ENCODE measurements at places on chromosomes 11 and 22. TPM values are rescaled to one million over a fixed set of nuclear protein-coding genes. Genes with fewer than 3 reads are reported as not detected.

The CASP1 gene
- polyA plus RNA-seq, result 3.4 TPM

The SCGB1C1 gene
- not detected for polyA plus RNA-seq

The ACRV1 gene
- 0.73 TPM for polyA plus RNA-seq

GRCh38 chr11:61893981-61894380 lies 2.6 kb upstream of the FADS3 start:
- no peak for DNase-seq

DNA sequence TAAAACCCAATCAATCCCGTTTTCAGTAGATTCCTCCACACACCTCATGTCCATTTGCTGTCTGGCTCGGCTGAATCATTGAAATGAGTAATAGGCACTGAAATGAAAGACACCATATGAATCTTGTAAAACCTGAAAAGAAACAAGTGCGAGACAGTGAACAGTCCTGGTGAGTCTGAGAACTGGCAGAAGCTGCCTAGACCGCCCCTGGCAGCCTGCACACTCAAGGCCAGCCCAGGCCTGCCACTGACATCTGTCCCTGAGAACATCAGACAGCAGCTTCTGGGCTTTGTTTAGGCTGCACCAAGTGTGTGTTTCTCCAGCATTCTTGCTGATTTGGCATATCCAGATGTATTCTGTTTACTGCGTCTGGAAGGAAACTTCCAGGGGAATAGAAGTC lies 44.8 kb downstream of the ENDOD1 start:
- no peak for DNase-seq

- no peak for DNase-seq
Observed at GRCh38 chr22:33745501-33745900, 174.8 kb downstream of the LARGE1 start.

- DNase-seq, result no peak
Observed at GRCh38 chr11:830295-831117, 2.2 kb upstream of the CD151 start.

GRCh38 chr11:108286370-108286769 lies 63.5 kb downstream of the ATM start:
- no peak for DNase-seq

DNA sequence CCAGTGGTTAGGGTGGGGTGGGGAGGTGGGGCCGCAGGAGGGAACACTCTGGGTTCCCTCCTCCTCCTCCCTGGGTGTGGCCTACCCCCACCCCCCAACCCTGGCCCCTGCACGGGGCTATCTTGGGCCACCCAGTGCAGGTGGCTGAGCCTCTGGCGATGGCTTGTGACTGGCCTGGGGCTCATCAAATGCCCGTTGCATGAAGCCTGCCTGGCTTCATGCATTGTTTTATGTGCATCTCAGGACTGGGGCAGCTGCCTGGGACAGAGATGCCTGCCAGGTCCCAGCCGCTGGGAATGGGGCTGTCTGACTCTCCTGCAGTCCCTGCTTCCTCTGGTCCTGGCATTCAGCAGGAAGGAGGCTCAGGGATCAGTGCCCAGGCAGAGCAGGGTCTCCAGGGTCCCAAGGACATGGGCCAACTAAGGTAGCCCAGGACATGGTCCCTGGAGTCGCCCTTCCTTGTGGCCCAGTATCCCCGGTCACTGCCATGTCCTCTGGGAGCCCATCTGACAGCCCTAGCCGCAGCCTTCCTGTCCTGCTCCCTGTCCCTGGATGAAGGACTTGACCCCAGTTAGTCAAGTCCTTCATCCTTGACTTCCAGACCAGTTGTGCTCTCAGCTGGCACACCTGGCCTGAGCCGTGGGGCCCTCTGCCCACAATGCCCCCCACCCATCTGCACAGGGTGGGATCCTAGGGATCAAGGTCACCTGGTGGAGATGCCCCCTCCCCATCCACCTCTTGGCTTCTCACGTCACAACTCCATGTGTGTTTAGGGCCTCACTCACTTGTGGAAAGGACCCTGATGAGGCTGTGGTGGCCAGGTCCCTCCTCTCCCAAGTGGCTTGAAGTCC lies 112.1 kb upstream of the FGF3 start:
- no peak for DNase-seq
